Skin of body (tissue), 3 donors: ENCODE measurements at places on chromosomes 4 and X. TPM values are rescaled to one million over a fixed set of nuclear protein-coding genes. Genes with fewer than 3 reads are reported as not detected.

GRCh38 chrX:70079297-70079696 is 17.0 kb downstream of the OTUD6A start:
- no peak for DNase-seq

- no peak for DNase-seq
Measured at GRCh38 chrX:137366018-137366633, 199.8 kb upstream of the ZIC3 start.

GRCh38 chrX:1646009-1646408 is 31.1 kb downstream of the ASMT start:
- DNase-seq = no peak

DNA sequence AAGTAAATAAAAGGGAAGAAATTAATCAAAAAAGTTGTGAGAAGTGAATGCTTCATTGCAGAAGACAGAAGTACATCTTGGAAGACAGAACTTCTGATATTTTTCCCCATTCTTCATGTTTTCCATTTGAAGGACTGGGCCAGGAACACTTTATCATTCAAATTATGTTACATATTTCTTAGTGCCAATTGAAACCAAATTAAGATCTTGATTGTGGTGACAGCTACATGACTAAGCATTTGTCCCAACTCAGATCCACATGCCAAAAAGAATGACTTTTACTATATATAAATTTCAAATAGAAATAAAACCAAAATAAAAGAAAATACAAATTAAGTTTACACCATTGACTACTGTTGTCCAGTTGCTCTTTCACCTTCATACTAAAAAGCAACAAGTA is 14.0 kb upstream of the FGF5 start:
- DNase-seq = no peak

DNA sequence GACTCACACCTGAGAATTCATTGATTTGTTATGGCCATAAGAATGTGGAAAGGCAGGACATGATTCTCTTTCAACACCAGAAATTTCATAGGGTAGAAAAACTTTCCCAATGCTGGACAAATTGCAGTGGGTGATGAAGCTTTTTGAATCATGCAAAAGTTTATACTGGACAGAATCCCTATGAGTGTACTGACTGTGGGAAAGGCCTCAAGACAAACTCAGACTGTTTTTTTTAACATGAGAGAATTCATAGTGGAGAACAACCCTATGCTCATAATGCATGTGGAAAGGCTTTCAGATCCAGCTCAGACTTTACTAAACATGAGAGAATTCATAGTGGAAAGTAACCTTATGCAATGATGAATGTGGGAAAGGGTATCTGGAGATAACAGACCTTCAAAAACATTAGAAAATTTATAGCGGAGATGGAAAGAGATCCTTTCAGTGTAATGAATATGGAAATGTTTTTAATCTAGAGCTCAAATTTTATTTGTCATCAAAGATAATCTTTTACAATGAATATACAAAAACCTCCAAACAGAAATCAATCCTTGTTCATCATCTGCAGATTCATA is 36.2 kb upstream of the MAGED1 start:
- DNase-seq = no peak

DNA sequence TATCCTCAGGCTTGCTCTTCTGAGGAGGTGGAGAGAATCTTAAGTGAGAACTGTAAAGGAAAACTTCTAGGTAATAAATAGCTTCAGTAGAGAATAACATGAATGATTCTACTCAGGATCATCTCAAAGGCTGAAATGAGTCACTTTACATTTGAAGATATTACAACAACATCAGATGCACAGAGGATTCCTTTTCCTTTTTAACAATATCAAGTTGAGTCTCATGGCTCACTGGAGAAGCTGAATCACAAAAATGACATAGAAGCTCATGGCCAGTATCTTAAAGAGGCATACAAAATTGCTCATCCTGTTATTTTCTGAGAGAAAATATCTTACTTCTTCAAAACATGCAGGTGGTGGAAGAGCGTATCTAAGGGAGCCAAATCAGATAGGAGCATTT is 72.5 kb upstream of the EMCN start:
- no peak for DNase-seq

GRCh38 chr4:41221850-41222645 is 7.7 kb upstream of the APBB2 start:
- DNase-seq = no peak

DNA sequence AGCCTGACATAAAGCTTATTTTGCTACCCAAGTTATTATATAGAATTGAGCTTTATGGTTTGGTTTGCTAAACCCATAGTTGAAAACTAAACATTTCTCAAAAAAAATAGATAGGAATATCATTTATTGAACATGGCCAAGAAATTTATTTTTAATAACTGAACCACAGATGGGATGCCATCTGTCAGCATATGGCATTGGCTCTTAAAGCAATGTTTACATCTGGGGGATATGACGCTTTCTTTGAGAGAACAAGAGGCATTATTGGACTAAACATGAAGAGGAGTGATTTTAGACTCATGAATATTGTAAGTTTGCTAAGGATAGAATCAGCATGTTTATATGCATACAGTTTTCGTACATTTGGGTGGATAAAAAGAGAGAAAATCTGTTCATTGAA is 132.6 kb upstream of the SLIT2 start:
- DNase-seq = no peak

GRCh38 chrX:123223409-123223808 is 39.3 kb downstream of the GRIA3 start:
- no peak for DNase-seq

The CYLC1 gene
- total RNA-seq = not detected

The NUP62CL gene
- total RNA-seq = 3.0 TPM

The TSPAN7 gene
- total RNA-seq = 9.8 TPM

The FOXR2 gene
- total RNA-seq = not detected

DNA sequence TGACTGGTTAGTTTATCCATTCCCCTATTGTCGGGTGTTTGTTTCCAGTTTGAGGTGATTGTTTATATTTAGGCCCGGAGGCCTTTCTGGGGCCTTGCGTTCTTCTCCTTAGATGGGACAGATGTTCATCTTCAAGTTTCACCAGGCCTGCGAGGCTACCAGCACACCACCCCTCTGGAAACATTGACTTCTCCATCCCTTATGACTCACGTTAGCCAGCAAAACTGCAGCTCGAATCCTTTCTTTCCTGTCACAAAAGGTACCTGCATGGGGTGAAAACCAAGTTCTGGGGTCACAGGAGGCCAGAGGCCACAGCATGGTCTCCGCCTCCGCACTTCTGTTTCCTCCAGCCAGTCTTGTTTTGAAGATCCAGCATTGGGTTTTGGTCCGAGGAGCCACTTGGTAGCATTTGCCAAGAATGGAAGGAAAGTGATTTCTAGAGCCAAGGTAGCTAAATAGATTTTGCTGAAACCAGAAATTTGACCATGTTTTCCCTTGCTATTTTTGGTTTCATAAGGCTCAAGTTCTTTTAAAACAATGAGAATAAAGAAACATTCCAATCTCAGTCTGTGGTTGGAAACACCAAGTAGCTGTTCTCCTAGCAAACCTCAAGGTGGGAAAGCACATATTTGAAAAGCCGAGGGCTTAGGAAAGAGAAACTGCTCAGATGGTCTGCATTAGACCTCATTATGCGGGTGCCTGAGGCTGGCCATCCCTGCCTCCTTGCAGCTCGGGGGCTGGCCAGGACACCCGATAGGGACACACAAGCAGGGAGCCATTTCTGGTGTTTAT is 5.6 kb downstream of the NYX start:
- DNase-seq = no peak

The MAGEE2 gene
- total RNA-seq = not detected

GRCh38 chr4:169062897-169063244 is 52.8 kb upstream of the CBR4 start:
- no peak for DNase-seq

The SLC38A5 gene
- total RNA-seq = 5.9 TPM

GRCh38 chr4:188942606-188943005 is 803.4 kb downstream of the TRIML1 start:
- no peak for DNase-seq

DNA sequence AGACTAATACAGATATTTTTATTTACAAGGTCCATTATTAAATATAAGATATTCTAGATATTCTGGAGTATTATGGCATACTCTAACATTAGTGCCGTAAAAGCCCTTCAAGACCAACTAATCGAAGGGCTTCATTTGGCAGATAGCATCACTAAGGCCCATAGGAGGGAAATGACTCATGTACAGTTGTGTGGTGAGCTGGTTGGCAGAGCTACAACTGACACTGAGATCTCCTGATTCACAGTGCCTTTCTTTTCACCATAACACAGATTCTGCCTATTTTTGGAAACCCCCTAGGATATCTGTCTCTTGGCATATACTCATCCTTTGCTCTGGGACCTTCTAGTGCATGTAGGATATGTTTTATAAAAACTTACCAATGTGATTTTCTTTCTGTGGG is 201.7 kb upstream of the AFF2 start:
- no peak for DNase-seq

DNA sequence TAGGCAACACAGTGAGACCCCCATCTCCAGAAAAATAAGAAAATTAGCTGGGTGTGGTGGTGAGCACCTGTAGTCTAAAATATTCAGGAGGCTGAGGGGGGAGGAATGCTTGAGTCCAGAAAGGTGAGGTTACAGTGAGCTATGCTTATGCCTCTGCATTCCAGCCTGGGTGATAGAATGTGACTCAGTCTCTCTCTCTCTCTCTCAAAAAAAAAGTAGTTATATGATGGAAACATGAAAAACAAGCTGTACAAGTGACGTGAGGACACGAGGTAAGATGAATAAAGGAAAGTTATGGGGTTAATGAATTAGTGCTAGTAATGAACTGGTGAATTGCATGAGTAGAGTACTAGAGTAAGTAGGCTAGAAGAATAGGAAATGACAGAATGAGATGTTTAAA is 21.8 kb upstream of the CAMK2D start:
- no peak for DNase-seq

DNA sequence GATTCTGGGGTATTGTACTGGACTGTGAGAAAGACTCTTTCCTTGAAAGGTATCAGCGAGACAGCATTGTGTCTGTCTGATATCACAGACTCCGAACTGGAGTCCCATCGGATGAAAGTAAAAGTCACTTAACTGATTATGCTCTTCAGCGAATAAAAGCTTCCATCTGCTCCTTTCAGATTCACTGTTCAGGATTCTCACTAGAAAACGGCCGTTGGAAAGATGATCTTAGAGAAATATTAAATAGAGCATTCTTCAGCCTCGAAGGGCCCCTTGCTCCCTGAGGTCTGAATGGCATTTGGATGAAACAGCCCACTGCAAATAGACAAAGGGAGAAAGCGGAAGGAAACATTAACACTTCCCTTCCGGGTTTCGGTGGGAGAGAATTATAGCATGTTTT is 416.2 kb upstream of the PRKX start:
- DNase-seq = no peak

The GAGE13 gene
- total RNA-seq = not detected

The GRIA3 gene
- 7.3 TPM for total RNA-seq

GRCh38 chr4:116925900-116926457 is 159.4 kb downstream of the TRAM1L1 start:
- no peak for DNase-seq

DNA sequence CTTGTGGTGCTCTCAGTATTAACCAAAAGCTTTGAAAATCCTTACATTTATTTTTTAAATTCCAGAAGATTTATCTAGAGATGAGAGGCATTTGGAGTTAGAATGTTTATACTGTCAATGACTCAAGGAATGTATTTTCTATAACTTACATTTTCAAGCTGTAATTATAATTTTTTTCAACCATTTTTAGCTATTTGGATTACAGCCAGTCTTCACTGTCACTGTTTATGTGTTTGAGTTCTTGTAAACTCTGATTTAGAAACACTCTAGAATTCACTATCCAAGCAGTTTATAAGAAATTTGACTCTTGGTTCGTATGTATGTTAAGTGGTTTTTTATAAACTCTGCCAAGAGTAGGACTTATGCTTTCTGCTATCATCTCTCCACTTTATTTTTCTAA is 36.7 kb upstream of the GUCY1A1 start:
- peak; percentile 26 for DNase-seq
